Stimulated activated naive B cell treated with anti-CD40 and anti-IgM and Interleukin-4, amounts not matched to agents 10 μg/mL and 1 μg/mL and 100 μg/mL, for 72 hours (primary cell): ENCODE measurements at places on chromosomes 16 and 17.

DNA sequence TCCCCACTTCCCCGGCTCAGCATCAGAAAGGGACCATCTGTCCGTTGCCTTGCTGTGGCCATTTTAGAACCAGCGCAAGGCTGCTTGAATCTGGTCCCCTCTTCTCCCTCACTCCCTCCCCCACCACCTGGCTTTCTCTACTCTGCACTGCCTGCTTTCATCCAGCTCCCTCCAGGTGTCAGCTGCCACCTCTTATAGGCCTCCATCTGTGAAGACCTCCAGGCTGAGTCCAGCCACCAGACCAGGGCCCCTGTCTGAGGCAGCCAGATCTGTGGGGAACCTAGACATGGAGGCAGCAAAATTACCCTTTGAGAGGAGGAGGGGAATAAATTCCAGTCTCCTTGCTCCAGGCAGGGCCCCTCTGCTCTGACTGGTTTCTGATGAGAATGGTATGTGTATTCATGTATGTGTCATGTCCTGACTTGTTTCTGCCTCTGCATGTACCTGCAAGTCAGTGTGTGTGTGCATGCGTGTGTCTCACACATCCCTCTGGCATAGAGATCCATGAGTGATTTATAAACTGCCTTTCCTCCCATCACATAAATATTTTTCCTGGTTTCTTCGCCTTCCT is 21.1 kb downstream of the MINK1 start:
- no peak for DNase-seq

DNA sequence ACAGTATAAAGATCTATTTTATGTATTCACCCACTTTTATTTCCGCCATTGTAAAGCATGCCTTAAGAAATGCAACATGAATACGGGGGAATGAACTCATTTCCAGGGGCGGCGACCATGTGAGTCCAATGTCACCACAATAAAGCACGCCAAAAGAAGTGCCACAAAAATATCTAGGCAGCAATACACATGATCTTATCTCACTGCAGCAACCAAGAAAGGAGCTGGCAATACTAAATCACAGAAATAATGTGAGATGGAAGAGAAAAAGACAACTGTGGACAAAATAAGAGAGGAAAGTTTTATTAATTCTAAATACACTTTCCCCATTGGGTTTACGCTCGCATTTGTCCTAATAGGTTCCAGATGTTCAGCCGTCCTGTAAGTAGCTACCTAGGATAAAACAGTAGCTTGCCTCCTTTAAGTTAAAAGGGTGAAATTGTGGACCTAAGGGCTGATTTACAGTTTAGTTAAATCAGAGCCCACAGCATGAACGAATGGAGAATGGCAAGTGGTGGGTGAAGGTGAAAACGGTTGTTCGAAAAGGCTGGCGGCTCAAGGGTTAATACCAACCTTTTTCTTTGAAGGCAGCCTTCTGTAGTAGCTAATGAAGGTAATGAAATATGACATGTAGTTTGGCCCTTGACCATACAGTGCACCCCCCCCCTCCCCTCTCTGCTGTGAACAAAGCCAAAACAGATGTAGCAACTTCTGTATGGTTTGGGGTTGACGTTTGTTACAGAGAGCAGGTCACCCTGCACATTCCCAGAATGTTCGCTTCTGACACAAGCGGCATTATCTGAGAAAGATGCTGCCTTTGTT is 504.2 kb upstream of the PSMD7 start:
- DNase-seq: no peak

DNA sequence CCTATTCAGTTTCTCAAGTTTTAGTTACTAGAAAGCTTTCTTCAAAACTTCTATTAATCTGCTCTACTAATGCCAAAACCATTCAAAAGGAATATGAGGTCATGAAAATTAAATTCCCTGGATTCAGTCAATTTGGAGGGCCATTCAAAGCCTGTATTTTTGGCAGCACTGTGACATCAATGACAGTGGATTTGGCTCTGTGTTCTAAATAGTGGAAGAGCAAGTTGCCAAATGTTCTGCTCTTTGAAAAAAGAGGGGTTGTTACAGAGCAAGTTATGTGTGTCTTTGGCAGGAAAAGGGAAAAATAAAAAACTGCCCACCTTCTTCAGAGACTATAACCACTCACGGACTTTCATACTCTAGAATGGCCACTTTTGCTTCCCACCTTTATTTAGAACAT is 3.2 kb upstream of the C16orf46 start:
- no peak for DNase-seq

DNA sequence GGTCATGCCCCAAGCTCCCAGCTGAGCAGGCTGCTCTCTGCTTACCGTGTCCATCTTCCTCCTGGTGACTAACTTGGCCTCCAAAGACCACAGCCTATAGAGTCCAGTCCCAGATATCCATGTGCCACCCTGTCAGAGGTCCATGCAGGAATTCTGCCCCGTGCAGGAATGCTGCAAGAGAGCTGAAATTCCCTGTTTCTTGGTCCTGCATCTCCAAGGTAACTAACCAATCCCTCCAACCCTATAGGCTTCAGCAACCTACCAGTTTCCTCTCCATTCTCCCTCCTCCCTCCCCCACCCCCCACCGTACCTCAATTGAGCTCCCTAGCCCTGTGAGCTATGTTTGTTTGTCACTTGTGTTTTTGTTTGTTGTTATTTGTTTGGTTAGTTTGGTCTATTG is 9.6 kb upstream of the MKS1 start:
- DNase-seq: no peak

GRCh38 chr17:39935909-39936308 is 8.4 kb downstream of the LRRC3C start:
- DNase-seq: no peak

DNA sequence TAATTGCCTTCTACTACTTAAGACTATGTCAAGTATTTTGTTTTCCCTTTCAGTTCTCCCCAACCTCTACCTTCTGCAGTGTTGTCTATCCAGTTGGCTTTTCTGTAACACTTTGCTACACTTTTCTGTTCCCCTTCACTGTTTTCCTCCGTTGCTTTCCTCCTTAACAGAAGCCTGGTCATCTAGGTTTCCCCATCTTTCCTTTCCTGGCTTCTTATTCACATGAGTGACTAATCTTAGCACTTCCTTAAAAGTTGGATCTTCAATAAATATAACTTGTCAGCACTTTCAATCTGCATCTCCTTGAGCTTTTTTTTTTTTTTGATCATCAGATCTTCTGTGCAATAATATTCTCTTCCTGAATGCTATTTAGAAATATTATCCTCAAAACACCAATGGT is 2.8 kb upstream of the SLFN11 start:
- DNase-seq: no peak

DNA sequence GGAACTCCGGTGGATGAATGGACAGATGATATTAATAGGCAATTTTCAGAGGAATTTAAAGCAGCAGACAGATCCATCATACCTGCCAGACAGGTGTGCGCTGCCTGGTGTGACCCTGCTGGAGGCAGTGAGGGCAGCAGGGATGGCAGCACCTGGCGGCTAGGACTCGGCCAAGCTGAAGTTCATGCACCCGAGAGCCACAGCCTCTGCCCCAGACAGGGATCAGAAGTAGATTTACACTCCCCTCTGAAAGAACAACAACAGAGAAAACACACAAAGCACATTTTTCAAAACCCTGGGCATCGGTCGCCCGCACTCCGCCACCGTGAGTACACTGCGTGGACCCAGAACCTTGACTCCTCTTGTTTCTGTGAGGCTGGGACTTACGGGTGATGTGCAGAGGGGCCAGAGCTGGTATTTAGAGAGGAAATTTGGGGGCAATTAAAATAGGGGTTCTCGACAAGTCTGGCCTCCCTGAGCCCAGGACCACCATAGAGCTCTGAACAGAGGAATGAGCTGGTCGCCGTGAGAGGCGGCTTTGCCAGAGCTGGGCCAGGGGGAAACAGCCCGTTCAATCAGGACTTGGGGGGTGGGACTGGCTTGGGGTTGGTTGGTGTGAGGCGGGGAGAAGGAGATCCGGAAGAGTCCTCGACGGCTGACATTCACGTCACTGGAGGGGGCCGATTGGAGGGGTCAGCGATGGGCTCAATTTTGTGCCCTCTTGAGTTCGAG is 101.0 kb downstream of the METRNL start:
- no peak for DNase-seq

- no peak for DNase-seq
Observed at GRCh38 chr16:69115361-69115760, 9.9 kb downstream of the HAS3 start.

GRCh38 chr16:48627148-48627547 is 17.2 kb upstream of the N4BP1 start:
- no peak for DNase-seq

DNA sequence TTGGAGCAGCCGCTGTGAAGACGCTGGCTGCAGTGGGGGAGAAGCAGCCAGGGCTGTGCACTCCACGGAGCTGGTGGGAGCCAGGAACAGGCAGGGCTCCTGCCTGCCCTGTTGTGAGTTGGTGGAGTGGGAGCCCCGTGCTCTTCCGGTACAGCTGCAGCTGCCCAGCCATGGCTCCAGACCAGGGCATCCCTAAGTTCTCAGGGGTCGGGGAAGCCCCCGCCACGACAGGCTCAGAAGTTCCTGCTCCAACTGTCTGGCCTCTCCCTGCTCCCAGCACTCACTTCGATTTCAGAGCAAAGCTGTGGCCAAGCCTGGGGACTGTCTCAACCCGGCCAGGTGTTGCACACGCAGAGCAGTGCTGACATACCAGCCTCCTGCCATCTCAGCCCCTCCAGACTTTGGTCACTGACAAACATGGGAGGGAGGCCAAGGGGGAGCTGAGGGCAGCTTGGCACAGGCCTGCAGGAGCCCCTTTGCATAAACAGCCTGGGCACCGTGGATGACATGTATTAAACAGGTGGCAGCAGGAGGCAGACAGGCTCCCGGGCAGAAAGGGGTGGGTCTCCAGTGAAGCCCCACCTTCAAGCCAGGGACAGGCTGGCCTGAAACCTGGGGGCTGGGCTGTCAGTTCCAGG is 13.9 kb upstream of the KDM8 start:
- DNase-seq: no peak

- no peak for DNase-seq
Observed at GRCh38 chr16:67105246-67105645, 4.5 kb upstream of the PHAF1 start.
